ENCODE measurements at places on chromosomes 13 and 19. TPM values are rescaled to one million over a fixed set of nuclear protein-coding genes. Genes with fewer than 3 reads are reported as not detected.

The FAM124A gene
- not detected for total RNA-seq

The SLC25A41 gene
- not detected for total RNA-seq

The SIGLECL1 gene
- total RNA-seq: not detected

The ICAM4 gene
- total RNA-seq: 1.5 TPM

The SHANK1 gene
- total RNA-seq: under 0.01 TPM

The ZNF549 gene
- 4.6 TPM for total RNA-seq

The TRAPPC6A gene
- total RNA-seq: 9.7 TPM

The COX7A1 gene
- not detected for total RNA-seq

The SNRNP70 gene
- total RNA-seq: 183 TPM

The COMP gene
- 1.2 TPM for total RNA-seq

The ASPDH gene
- not detected for total RNA-seq

The SPTBN4 gene
- total RNA-seq: 0.72 TPM

The ZNF229 gene
- total RNA-seq: 16.8 TPM

The TPRX1 gene
- total RNA-seq: not detected

The C5AR1 gene
- total RNA-seq: 0.17 TPM

The PNMA8B gene
- total RNA-seq: not detected

The FXYD7 gene
- total RNA-seq: not detected

The SSBP4 gene
- 41.0 TPM for total RNA-seq

The MYBPC2 gene
- not detected for total RNA-seq

The KLK13 gene
- 0.28 TPM for total RNA-seq

The TJP3 gene
- total RNA-seq: 0.54 TPM

The PSG1 gene
- 0.40 TPM for total RNA-seq

The CNOT3 gene
- total RNA-seq: 4.3 TPM

The FKRP gene
- total RNA-seq: 17.7 TPM

The YIPF2 gene
- 57.1 TPM for total RNA-seq

The ZNF625 gene
- 7.5 TPM for total RNA-seq

The NCR1 gene
- total RNA-seq: not detected

The PTH2 gene
- not detected for total RNA-seq

The NLRP11 gene
- not detected for total RNA-seq

The QPCTL gene
- total RNA-seq: 22.5 TPM

The CRYL1 gene
- total RNA-seq: 18.5 TPM

The SERPINE3 gene
- total RNA-seq: not detected

The SMIM44 gene
- total RNA-seq: not detected

The NCCRP1 gene
- not detected for total RNA-seq

The KLK4 gene
- total RNA-seq: not detected

The AP1M1 gene
- total RNA-seq: 66.1 TPM

The DZIP1 gene
- 33.8 TPM for total RNA-seq

The IGLON5 gene
- total RNA-seq: not detected

The FBXO27 gene
- 9.9 TPM for total RNA-seq

The UHRF1 gene
- 7.5 TPM for total RNA-seq

The WDR88 gene
- not detected for total RNA-seq

The ZNF506 gene
- 9.9 TPM for total RNA-seq

The FAAP24 gene
- 6.4 TPM for total RNA-seq

The ZNF99 gene
- under 0.01 TPM for total RNA-seq

The ADAMTS10 gene
- 0.67 TPM for total RNA-seq

The CBARP gene
- 7.3 TPM for total RNA-seq

The SHC2 gene
- total RNA-seq: 1.3 TPM

The ARHGAP45 gene
- total RNA-seq: 6.0 TPM

The CGB3 gene
- not detected for total RNA-seq

The SYT5 gene
- total RNA-seq: 1.0 TPM

The ZNF66 gene
- 5.3 TPM for total RNA-seq

The AP2A1 gene
- total RNA-seq: 70.3 TPM
